Stomach (tissue), 19 donors: ENCODE measurements at places on chromosomes 4 and X. TPM values are rescaled to one million over a fixed set of nuclear protein-coding genes. Genes with fewer than 3 reads are reported as not detected.

DNA sequence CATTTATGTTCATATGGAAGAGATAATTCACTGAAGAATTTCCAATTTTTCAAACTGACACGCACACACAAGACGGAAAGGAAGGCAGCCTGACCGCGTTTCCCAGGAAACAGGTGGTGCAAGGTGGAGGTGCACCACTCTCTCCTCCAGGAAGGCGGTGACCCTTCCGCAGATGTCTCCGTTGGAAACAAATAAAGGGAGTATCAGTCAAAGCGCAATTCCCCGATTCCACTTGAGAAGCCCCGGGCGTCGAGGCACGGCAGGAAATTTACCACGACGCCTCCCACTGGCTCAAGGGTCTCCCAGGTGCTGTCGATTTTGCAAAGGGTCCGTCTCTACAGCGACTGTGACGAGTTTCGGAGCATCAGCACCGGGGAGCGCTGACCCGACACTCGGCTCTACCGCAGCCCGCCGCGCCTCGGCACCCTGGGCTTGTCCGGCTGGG, 770 bp upstream of the TIGD2 start:
- peak; percentile 63 for DNase-seq

RBMXL3 gene
- not detected for total RNA-seq

GRCh38 chr4:79848329-79848728, 224.7 kb downstream of the ANTXR2 start:
- DNase-seq, result no peak

GRCh38 chr4:13162886-13163285, 321.3 kb downstream of the RAB28 start:
- DNase-seq, result no peak

DNA sequence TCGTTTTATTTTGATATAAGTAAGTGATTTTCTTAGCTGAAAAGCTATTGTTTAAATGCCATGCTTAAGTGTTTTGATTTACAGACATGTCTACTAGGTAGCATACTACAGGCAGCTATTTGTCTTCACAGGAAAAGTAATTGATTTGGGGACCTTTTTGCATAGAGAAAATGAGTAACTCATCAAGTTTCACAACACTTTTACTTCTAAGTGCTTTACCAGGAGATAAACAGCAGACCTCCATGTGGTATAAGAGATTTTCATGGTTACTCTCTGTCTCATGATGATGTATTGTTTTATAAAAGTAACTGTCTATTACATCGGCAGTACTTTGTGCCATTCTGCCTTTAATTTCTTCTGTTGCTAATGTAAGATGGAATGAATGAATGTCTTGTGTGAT, 28.7 kb downstream of the RBPJ start:
- no peak for DNase-seq

- no peak for DNase-seq
These were observed 17.5 kb upstream of the JAKMIP1 start for GRCh38 chr4:6217716-6218381.

DNA sequence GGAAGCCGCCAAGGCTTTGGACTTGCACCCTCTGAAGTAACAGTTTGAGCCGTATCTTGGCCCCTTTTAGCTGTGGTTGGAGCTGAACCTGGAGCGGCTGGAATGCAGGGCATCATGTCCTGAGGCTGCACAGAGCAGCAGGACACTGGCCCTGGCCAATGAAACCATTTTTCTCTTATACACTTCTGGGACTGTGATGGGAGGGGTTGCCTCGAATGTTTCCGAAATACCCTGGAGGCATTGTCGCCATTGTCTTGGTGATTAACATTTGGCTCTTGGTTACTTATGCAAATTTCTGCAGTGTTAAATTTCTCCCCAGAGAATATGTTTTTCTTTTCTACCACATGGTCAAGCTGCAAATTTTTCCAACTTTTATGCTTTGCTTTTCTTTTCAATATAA, 137.2 kb downstream of the MAGEC1 start:
- DNase-seq, result no peak

ANXA3 gene
- 235 TPM for total RNA-seq

GRCh38 chrX:46551494-46552128, 6.4 kb upstream of the ZNF674 start:
- DNase-seq, result no peak

F9 gene
- total RNA-seq, result not detected
